WTC11 (cell line): ENCODE measurements at places on chromosomes 2 and 18. TPM values are rescaled to one million over a fixed set of nuclear protein-coding genes. Genes with fewer than 3 reads are reported as not detected.

- H3K27ac ChIP-seq: no peak overlapping the region
- H3K4me3 ChIP-seq: no peak overlapping the region
- H3K4me1 ChIP-seq: no peaks in the 10 kb centered on the region
- H3K36me3 ChIP-seq: no peaks in the 10 kb centered on the region
These were observed 17.5 kb downstream of the NOSTRIN start for GRCh38 chr2:168819829-168820489.

GRCh38 chr2:172672114-172672513 is 63.5 kb upstream of the RAPGEF4 start:
- peaks cover 14% of the 10 kb centered on the region for H3K4me1 ChIP-seq
- DNase-seq: no peak
- H3K36me3 ChIP-seq: peaks cover 7% of the 10 kb centered on the region
- H3K4me3 ChIP-seq: no peak overlapping the region
- no peak overlapping the region for H3K27ac ChIP-seq
- H3K27me3 ChIP-seq: peaks cover 30% of the 10 kb centered on the region

DNA sequence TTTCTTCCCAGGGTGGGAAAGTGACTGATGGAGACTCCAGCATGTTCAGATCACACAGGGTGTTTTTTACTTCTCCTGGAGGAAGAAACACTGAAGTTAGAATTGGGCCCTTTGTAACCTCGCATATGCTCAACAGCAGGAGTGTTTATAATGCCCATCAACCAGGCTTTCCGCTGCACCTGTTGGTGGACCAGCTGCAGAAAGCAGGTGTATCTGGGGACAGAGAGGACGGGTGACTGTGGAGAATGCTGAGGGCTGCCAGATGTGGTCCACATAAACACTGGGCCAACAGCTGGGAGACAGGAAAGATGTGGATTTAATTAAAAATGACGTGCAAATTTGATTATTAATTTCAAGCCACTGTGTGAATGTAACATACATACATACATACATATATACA is 335.5 kb upstream of the SPRED2 start:
- no peak overlapping the region for H3K4me3 ChIP-seq
- H3K36me3 ChIP-seq: no peaks in the 10 kb centered on the region
- H3K27ac ChIP-seq: no peak overlapping the region
- H3K27me3 ChIP-seq: no peaks in the 10 kb centered on the region

GRCh38 chr2:30866974-30867373 is 59.7 kb upstream of the CAPN13 start:
- H3K4me3 ChIP-seq: no peak overlapping the region
- H3K4me1 ChIP-seq: peaks cover 7% of the 10 kb centered on the region
- H3K27me3 ChIP-seq: no peaks in the 10 kb centered on the region
- no peak overlapping the region for H3K27ac ChIP-seq
- no peaks in the 10 kb centered on the region for H3K36me3 ChIP-seq

DNA sequence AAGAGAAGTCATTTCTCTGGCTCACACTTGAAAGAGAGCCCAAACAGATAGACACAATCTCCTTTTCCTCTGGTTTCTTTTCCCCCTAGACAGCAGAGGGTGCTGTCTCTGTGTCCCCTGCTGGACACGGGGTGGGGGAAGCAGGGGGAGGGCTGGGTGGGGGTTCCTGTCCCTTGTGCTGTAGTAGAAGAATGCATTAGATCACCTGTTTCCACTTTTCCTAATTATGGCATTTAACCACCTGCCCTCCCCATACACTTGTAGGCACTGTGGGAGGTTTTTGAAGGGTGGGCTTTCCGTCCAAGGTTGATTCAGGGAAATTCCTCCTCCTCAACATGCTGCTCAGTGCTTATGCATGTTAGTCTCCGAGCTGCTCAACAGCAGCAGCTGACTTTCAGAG is 206.2 kb upstream of the EPAS1 start:
- DNase-seq: peak; percentile 16
- no peak overlapping the region for H3K27ac ChIP-seq
- H3K27me3 ChIP-seq: no peaks in the 10 kb centered on the region; the same call in 1 of the 2 replicates
- peaks cover 4% of the 10 kb centered on the region; the same call in 1 of the 2 replicates for H3K36me3 ChIP-seq
- peaks cover 11% of the 10 kb centered on the region for H3K4me1 ChIP-seq

DNA sequence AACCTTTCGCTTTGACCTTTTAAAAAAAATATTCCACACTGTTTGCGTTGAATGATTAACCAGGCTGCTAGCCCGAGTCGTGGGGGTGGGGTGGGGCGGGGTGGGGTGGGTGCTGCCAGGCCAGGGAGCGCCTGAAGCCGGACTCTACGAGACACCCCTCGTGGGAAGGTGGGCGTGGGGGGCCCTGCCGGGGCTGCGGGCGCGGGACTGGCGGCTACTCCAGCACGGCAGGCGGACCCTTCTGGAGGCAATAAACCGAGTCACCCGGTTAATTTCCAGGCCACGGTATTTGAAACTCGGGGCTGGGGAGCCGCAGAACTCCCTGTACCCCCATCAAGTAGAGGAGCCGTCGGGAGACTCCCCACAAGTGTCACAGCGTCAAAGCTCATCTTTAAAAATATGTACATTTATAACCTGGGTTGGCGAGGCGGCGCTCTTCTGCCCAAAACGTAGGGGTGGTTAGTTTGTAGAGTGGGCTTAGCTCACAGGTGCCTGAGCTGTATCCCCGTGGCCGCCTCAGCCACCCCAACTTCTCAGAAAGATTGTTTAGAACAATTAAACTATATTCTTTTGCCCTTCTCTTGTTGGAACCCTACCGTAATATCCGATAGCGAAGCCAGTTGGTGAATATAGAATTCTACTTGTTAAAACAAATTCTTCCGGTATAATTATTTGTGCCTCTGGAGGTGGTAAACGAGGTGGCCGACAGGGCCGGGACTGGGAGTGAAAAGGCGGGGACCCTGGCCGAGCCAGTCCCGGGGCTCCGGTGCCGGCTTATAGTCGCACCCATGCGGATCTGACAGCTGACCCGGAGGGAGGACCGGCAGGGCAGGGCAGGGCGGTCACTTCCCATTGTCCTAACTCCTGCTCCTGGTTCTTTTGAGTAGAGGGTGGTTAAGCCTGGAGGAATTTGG is 1.4 kb downstream of the B3GNT2 start:
- no peaks in the 10 kb centered on the region; the same call in 1 of the 2 replicates for H3K27me3 ChIP-seq
- peak; percentile 57 for DNase-seq
- H3K4me3 ChIP-seq: peak overlapping the region; percentile 85
- H3K27ac ChIP-seq: no peak overlapping the region

NDUFS1 gene
- 95.6 to 106 TPM (median 98.9 TPM) in 3 replicates for total RNA-seq

RMC1 gene
- 15.6 to 17.1 TPM (median 17.0 TPM) in 3 replicates for total RNA-seq
